ENCODE measurements at places on chromosomes 1 and 21.

DNA sequence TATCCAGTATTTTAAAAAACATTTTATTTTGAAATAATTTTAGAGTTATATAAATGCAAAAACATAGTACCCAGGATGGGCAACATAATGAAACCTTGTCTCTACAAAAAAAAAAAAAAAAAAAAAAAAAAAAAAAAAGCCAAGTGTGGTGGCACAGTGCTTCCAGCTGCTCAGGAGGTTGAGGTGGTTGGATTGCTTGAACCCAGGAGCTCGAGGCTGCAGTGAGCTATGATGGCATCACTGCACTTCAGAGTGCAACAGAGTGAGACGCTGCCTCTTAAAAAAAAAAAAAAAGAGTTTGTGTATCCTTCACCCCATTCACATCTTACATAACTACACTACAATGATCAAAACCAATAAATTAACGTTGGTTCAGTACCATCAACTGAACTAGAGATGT lies 115.6 kb upstream of the KIF26B start:
- no peak for DNase-seq

DNA sequence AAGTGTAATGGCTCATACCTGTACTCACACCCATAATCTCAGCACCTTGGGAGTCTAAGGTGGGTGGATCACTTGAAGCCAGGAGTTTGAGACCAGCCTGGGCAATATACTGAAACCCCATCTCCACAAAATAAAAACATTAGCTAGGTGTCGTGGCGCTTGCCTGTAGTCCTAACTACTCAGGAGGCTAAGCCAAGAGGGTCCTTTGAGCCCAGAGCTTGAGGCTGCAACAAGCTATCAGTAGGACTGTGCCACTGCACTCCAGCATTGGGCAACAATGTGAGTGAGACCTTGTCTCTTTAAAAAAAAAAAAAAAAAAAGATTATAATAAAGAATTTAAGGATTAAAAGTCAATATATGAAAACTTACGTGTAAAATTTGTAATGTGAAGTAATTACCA lies 11.7 kb downstream of the BPNT1 start:
- no peak for DNase-seq

- DNase-seq = no peak
Measured at GRCh38 chr1:226938903-226939437, 1.1 kb upstream of the COQ8A start.

DNA sequence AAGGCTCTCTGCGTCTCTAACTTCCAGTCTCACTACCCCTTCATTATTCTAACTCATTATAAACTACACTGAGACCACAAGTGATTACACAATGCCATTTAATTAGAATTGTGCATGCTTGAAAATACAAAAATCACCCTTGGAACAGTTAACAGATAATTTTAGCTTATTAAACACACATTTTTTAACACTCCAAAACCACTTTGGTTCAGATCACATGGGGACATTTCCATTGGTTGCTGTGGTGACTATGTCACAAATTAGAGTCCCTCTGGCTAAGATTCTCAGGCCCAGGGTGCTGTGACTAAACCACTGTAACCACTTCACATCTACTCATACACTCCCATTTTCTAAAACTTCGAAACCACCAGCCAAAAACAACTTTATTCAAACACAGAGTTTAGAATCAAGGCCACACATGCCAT lies 43.0 kb downstream of the JAK1 start:
- DNase-seq = no peak

GRCh38 chr1:78799926-78800325 lies 150.3 kb downstream of the IFI44 start:
- no peak for DNase-seq

GRCh38 chr1:3000671-3001470 lies 20.4 kb upstream of the ACTRT2 start:
- DNase-seq = no peak

DNA sequence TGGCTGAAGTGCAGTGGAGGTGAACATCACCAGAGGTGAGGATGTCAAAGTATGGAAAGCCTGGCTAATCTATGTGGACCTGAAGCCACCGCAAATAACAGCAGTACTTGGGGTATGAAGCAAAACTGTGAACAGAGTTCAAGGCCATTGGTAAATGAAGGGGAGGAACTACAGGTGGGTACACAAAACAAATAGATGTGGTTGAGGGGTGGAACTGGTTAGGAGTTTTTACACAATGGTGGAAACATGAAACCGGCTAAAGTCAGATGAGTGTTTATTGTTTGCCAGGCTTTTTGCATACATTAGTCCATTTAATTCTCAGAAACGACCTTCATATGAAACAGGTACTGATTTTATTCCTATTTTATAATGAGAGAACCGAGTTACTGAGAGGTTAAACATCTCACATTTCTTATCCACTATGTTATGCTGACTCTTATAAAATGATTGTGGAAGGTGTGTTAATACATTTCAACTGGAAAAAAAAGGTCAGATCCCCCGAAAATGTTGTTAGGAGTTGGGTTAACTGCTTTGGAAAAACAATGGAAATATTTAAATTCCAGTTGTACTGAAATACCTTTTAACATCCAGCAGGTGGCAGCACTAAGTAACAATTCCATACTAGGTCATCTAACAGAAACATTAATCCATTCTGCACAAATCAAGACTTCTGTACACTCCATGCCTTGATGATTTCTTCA lies 44.3 kb upstream of the GTF2B start:
- no peak for DNase-seq

DNA sequence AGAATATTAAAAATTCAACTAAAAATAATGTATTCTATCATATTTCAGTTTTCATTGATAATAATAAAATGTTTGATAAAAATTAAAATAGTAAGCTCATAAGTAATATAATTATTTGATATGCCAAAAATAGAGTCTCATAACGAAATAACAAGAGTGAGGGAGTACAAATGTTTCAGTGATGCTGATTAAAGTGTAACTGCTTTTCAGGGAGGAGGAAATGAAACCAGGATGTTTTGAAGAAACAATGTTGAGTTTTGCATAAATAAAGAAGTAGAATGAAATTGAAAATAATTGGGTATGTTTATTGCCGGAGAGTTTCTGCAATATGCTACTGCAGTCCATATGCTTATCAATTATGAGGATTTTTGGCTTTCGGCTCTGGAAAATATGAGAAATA lies 1159.8 kb upstream of the ADGRL2 start:
- DNase-seq = no peak

- DNase-seq = no peak
Measured at GRCh38 chr1:2962541-2962940, 58.7 kb upstream of the ACTRT2 start.

GRCh38 chr1:157313240-157313807 lies 175.1 kb upstream of the ETV3 start:
- no peak for DNase-seq

DNA sequence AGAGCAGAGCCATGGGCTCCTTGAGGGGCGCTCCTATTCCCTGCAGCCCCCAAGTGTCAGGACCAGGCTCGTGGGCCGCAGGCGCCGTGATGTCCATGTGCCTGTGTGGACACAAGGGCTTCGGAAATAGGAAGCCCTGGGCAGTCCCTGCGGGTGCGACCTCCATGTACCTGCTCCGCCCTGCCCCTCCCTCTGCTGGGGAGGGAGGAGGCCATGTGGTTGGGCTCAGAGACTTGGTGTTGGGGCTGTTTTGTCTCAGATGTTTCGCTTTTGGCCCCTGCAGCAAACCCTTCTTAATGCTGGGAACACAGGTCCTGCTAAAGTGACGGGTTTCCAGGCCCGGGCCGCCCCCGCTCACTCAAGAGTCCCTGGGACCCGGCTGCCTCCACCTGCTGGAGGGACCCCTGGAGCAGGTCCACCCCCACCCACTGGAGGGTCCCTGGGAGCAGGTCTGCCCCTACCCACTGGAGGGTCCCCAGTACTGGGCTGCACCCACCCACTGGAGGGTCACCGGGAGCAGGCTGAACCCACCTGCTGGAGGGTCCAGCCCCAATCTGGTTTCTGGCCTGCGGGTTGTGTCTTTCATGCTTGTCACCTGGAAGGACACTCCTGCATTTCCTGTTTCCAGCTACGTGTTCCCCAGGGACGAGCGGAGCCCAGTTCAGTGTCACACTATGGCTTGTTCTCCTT lies 156.5 kb downstream of the PEX14 start:
- DNase-seq = no peak

DNA sequence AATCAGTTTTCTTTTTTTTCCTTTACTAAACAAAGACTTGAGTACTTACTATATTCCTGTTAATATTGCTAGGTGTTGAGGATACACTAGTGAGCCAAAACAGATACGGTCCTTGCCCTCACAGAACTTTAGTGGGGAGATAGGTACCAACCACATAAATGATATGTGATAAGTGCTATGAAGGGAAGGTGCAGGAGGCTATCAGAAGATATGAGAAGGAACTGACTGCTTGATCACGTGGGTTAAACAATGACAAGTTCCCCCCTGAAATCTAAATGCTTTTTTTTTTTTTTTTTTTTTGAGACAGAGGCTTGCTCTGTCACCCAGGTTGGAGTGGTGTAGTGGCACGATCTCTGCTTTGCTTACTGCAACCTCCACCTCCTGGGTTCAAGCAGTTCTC lies 25.0 kb downstream of the RBM15 start:
- DNase-seq = no peak

DNA sequence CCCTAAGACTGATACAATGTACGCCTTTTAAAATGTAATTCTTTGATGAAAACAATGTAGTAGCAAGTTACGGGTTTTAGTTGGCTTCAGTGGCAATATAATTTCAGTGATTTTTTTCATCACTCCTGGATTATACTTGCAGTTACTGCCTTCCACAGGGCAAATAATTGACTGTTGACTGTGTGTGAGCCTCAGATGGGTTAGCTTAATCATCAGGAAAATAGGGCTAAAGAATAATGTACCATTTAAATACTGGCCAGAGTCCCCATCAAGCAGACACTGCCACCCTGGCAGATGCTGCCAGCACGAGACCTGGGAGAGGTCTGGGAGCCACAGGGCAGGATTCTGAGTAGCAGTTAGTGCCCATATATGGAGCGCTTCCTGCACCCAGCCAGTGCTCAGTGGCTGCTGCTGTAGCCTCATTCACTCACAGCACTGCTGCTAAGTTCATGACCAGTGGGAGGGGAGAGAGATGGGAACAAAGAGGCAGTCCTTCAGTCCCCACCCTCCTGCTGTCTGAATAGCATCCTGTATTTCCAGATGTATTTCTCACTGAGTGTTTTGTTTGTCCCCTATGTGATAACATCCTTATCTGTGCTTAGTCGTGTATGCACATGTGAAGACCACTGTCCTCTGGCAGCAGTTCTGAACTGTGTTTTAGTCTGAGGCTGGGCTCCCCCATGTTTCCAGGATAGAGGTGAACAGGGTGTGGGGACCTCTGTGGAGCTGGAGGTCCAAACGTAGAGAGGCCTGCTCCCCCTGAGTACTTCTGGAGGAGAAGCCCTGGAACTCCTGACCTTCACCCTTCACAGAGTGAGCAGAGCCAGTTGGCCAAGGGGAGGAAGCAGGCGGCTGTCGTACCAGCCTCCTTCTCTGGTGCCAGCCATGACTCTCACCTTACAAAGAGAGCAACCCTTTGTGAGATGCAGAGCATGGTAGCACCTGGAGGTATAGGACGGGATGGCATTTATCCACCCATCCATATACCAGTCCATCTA lies 80.4 kb downstream of the ADARB1 start:
- DNase-seq = no peak

GRCh38 chr1:27632387-27633297 lies 2.3 kb downstream of the FGR start:
- DNase-seq = no peak

- DNase-seq = no peak
Measured at GRCh38 chr1:24849672-24850295, 80.3 kb downstream of the RUNX3 start.

- no peak for DNase-seq
Measured at GRCh38 chr1:96559707-96560596, 161.6 kb upstream of the PTBP2 start.

- DNase-seq = no peak
Measured at GRCh38 chr1:159142726-159143510, 28.5 kb upstream of the CADM3 start.

GRCh38 chr1:244445320-244446181 lies 6.2 kb downstream of the ADSS2 start:
- no peak for DNase-seq

DNA sequence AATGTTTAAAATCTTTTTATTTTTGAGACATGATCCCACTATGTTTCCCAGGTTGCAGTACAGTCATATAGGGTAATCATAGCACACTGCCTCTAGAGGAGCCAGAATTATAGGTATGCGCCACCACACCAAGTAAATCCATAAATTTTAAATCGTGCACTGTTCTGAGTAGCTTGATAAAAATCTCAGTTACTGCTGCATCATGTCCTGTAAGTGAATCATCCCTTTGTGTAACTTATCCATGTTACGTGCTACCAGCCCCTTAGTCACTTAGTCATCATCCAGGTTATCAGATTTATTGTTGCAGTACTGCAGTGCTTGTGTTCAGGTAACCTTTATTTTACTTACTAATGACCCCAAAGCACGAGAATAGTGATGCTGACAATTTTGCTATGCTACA lies 1770.9 kb downstream of the BRINP3 start:
- no peak for DNase-seq

DNA sequence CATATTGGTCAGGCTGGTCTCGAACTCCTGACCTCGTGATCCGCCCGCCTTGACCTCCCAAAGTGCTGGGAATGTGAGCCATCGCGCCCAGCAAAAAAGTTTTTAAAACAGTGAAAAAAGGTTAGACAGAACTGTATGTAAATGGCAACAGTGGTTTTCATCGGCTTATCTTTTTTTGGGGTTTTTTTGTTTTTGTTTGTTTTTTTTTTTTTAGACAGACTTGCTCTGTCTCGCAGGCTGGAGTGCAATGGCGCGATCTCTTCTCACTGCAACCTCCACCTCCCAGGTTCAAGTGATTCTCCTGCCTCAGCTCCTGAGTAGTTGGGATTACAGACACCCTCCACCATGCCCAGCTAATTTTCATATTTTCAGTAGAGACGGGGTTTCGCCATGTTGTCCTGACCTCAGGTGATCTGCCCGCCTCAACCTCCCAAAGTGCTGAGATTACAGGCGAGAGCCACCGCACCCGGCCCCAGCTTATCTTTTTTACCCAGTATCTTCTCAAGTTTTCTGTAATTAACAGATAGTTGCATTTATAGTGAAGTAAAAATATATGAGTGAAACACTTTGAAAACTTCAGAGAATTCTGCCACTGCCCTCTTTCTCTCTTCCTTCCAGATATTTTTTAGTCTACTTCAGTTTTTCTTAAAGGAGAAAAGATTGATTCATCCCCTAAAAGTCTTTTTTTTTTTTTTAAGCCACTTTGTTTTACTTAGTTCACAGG lies 13.1 kb downstream of the TIMM17A start:
- no peak for DNase-seq

DNA sequence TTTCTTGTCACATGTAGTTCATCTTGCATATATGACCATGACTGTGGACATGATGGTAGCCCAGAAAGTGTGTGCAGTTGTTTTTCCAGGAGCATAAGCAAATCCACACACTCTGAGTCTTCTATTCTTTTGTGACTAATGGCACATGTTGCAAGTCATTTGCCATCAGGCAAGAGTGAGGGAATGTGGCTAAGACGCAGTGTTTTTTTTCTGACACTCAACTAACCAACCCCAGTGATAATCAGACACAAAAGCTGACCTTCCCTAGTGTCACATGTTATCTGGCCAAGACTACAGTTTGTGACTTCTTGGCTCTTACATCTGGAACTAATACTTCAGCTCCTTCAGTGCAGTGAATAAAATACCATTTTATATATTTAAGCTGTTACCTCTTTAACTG lies 108.8 kb downstream of the ITSN1 start:
- no peak for DNase-seq

GRCh38 chr1:117629625-117630422 lies 24.0 kb downstream of the TENT5C start:
- DNase-seq = no peak

Measured in activated T-cell treated with anti-CD3 and anti-CD28 coated beads for 1 hour (primary cell).